Right lobe of liver (tissue), 6 donors: ENCODE measurements at places on chromosomes 2 and 18.

GRCh38 chr18:54717673-54718407, 110.4 kb upstream of the RAB27B start:
- no peaks in the 10 kb centered on the region for H3K27me3 ChIP-seq
- no peak overlapping the region for H3K27ac ChIP-seq
- no peak overlapping the region for H3K4me3 ChIP-seq
- H3K4me1 ChIP-seq: no peaks in the 10 kb centered on the region
- H3K36me3 ChIP-seq: no peaks in the 10 kb centered on the region
- no peak for DNase-seq

DNA sequence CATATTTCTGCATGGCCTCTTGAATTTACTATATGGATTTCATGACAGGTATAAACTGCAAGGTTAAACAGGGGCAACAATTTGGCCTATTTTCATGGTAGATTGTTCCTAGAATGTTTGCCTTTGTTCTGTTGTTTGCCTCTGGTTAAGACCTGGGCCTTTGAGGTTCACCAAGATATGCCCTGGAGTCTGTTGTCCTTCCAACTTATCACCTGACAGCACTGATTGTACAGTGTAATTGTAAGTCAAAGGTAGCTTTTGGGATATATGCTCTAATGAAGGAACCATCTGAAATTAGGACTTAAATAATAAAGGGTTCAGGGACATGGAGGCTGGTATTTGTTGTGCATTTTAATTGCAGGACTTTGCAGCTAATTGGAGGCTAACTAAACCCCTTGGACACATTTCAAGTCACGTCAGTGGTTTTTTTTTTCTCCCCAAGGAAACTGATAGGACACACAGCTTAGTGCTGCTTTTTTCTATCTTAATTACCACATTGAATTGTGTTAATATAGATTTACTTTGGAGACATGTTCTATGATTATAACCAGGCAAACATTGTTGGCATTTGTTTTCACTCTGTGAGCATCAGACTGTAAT, 771.2 kb upstream of the LINC00305 start:
- DNase-seq: no peak
- no peak overlapping the region for H3K27ac ChIP-seq
- no peaks in the 10 kb centered on the region for H3K4me1 ChIP-seq

GRCh38 chr2:68906716-68907115, 35.5 kb upstream of the BMP10 start:
- H3K4me3 ChIP-seq: no peak overlapping the region
- no peaks in the 10 kb centered on the region for H3K27me3 ChIP-seq
- no peak overlapping the region for H3K27ac ChIP-seq
- H3K4me1 ChIP-seq: no peaks in the 10 kb centered on the region

DNA sequence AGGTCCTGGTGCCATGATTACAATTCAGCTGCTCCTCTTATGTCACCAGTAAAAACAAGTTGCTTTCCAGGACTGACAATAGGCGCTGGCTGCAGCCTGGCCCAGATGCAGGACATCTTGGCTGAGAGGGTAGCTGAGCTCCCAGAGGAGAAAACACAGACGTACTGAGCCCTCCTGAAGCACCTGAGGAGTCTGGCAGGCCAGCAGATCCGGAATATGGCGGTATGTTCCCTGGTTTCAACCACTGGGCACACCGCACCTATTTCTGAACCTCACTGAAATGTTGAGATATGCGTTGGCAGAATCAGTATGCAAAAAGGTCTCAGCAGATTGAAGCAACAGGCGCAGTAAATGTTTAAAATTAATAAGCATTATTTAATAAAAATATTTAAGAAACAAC, 73.1 kb upstream of the BZW1 start:
- no peaks in the 10 kb centered on the region for H3K27me3 ChIP-seq
- no peak overlapping the region for H3K27ac ChIP-seq
- no peaks in the 10 kb centered on the region for H3K36me3 ChIP-seq
- H3K4me3 ChIP-seq: no peak overlapping the region
- no peak for DNase-seq

GRCh38 chr2:178324077-178324476, 126.9 kb downstream of the PRKRA start:
- no peak overlapping the region for H3K4me3 ChIP-seq
- no peak for DNase-seq
- H3K4me1 ChIP-seq: no peaks in the 10 kb centered on the region

GRCh38 chr2:199018826-199019225, 438.9 kb downstream of the SATB2 start:
- H3K4me3 ChIP-seq: no peak overlapping the region
- no peaks in the 10 kb centered on the region for H3K4me1 ChIP-seq
- H3K27ac ChIP-seq: no peak overlapping the region
- no peak for DNase-seq
- no peaks in the 10 kb centered on the region for H3K36me3 ChIP-seq

DNA sequence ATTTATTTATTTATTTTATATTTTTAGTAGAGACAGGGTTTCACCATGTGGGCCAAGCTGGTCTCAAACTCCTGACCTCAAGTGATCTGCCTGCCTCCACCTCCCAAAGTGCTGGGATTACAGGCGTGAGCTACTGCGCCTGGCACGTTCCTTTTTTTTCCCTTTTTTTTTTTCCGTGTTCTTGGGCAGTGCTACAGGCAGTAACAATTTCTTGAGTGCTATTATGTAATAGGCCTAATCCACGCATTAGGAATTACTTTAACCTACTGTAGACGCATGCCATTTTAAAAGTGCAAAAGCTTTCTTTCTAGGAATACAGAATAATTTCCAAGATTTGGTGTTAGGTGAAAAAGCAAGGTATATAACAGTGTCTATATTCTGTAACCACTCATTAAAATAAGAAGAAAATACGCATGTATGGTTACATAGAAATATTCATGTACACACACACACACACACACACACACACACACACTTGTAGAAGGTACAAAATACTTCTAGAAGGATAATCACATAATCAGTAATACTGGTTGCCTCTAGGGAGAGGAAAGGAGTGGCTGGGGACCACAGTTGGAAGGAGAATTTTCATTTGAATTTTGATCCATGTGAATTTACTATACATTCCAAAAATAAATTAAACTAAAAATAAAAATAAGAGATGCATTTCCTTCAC, 92.3 kb downstream of the METTL8 start:
- no peak overlapping the region for H3K4me3 ChIP-seq
- H3K4me1 ChIP-seq: no peaks in the 10 kb centered on the region
- no peak for DNase-seq
- no peaks in the 10 kb centered on the region for H3K36me3 ChIP-seq
- H3K27ac ChIP-seq: no peak overlapping the region
- no peaks in the 10 kb centered on the region for H3K27me3 ChIP-seq

DNA sequence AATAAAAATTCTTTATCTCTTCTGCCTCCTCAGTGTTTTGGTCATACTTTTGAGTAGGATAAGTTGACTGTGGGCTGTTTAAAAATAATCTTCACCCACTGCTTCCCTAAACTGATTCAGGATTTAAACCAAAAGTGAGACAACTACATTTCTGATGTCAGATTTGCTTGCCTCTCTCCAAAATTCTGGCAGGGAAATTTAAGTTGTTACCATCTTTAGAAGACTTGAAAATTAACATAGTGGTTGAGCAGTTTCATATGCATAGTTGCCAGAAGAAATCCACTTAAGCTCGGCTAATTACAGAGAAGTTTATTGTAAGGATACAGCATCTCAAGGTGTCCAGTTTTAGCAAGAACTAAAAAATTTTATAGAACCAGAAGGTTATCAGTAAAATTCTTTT, 57.0 kb downstream of the MAIP1 start:
- H3K4me3 ChIP-seq: no peak overlapping the region
- no peaks in the 10 kb centered on the region for H3K36me3 ChIP-seq
- H3K27me3 ChIP-seq: no peaks in the 10 kb centered on the region
- no peak for DNase-seq

DNA sequence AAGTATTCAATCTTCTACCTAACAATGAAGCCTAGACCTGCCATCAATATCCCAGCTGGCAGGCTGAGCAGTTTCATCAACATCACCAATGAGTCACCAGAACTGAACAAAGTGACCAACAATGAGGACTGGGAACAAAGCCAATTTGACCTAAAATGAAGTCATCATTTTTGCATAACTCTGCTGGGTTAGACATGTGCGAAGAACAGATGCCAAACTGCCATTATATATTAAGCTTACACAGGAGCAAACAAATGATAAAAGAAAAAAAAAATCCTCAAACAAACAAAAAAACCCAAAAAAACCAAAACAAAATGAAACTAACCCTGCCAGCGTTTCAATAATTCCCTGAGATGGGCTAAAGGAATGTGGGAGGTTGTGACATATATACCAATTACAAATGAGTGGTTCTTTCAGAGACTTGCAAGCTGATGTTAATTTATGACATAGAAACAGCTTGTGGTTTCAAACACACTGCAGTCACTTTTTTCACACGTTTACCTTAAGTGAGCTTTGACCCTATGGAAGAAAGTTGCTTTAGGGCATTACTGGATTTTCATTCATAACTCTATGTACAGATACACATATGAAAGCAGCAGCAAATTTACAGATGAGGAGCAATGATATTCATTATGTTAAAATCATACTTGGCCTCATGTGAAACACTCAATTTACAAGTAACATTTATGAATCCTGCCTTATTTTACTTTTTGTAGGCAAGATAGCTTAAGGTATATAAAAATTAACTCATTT, 56.9 kb upstream of the CCDC141 start:
- no peak overlapping the region for H3K4me3 ChIP-seq
- H3K4me1 ChIP-seq: no peaks in the 10 kb centered on the region
- no peak for DNase-seq

DNA sequence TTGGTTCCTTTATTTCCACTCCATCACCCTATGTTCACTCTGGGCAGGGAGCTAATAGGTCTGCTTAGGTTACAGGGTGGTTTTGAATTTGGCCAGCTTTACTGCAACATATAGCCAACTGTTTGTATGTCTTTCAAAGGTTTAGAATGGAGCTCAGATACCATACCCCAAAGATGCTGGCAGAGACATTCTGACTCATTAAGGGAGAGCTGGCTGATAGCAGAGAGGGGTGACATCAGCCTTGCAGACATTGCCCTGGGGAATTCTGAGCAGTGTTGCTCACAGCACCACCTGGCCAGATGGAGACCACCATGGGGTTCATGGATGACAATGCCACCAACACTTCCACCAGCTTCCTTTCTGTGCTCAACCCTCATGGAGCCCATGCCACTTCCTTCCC, 2.1 kb downstream of the PROKR1 start:
- no peak overlapping the region for H3K27ac ChIP-seq
- DNase-seq: no peak
- H3K4me1 ChIP-seq: no peaks in the 10 kb centered on the region
- no peaks in the 10 kb centered on the region for H3K36me3 ChIP-seq
- H3K27me3 ChIP-seq: no peaks in the 10 kb centered on the region
- no peak overlapping the region for H3K4me3 ChIP-seq

DNA sequence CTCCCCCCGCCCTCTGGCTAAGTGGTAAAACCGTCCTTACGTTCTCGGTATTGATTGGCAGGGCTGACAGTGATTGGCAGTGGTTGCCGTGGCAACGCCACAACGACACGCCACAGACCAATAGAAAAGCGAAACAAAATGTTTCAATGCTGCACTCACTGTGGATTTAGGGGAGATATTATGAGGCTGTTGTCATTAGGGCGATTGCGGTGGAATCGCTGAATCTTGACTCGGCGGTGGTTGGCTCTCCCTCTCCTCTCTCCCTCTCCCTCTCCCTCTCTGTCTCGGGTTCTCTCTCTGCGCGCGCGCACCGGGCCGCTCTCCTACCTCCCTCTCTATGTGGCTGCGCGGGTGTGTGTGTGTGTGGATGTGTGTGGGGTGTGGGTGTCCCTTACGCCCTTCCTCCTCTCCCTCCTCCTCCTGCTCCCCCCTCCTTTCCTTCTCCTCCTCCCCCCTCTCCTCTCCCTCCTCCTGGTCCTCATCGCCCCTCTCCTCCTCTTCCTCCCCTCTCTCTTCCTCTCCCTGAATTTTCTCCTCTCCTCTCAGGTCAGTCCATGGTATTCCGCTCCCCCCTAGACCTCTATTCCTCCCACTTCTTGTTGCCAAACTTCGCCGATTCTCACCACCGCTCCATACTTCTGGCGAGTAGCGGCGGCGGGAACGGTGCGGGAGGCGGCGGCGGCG, at the start of gene SIX3:
Gene SIX3 (plus strand): TSS at position 152 of the 684 bp plus-strand sequence. CDS start 403 bp downstream, at position 555.
- H3K27me3 ChIP-seq: peaks cover 55% of the 10 kb centered on the region
- H3K27ac ChIP-seq: no peak within 1 kb of the TSS
- H3K36me3 ChIP-seq: no peaks in the 10 kb centered on the region
- no peak for DNase-seq
- no peaks in the 10 kb centered on the region for H3K4me1 ChIP-seq

DNA sequence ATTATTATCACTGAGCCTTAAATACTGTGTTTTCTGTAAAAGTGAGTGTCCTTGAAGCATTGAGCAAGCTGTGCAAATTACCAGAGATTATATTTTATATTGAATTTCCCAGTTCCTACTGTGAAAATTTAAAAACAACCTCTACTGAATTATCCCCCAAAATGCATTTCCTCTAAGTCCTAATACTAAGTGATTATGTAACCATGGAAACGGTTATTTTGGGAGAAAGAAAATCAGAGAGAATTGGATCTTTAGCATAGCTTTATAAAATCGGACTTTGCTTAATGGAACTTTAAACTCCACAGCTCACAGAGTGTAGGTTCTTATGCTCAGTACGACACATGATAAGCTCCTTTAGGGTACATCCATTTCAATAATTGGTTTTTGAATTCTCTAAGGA, 19.3 kb upstream of the CHMP1B start:
- H3K4me1 ChIP-seq: no peaks in the 10 kb centered on the region
- H3K4me3 ChIP-seq: no peak overlapping the region
- no peak for DNase-seq
- no peaks in the 10 kb centered on the region for H3K36me3 ChIP-seq
- H3K27ac ChIP-seq: no peak overlapping the region
- no peaks in the 10 kb centered on the region for H3K27me3 ChIP-seq

DNA sequence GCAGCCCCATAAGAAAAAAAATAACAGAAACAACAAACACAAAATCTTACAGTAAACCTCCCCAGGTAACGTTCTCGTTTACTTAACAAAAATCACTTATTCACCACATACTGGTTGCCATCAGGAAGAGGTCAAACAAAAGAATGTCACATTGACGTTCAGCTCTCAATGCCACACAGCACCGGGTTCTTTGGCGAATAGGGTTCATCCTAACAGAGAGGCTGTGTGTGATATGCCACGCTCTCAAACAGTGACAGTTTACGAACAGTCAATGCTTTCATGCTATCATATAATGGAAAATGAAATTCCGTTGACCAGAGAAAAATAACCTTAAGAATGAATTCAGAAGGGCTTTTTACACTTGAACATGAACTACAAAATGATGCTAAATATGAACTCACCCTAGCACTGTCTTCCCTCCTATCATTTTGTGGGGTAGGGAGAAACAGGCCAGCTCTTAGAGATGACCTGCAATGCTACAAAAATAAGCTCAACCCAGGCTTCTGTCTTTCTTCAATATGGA, 2.0 kb downstream of the TMEM163 start:
- H3K4me3 ChIP-seq: no peak overlapping the region
- no peaks in the 10 kb centered on the region for H3K36me3 ChIP-seq
- no peaks in the 10 kb centered on the region for H3K27me3 ChIP-seq
- no peak overlapping the region for H3K27ac ChIP-seq

- H3K4me3 ChIP-seq: no peak overlapping the region
- no peak for DNase-seq
- H3K27ac ChIP-seq: no peak overlapping the region
- H3K27me3 ChIP-seq: no peaks in the 10 kb centered on the region
Measured at GRCh38 chr2:21500401-21500945, 376.7 kb downstream of the TDRD15 start.

GRCh38 chr2:10521356-10522169, 73.4 kb upstream of the ODC1 start:
- no peaks in the 10 kb centered on the region for H3K36me3 ChIP-seq
- no peak for DNase-seq
- H3K27ac ChIP-seq: no peak overlapping the region
- no peaks in the 10 kb centered on the region for H3K27me3 ChIP-seq
